ENCODE measurements at places on chromosomes 3 and 15. TPM values are rescaled to one million over a fixed set of nuclear protein-coding genes. Genes with fewer than 3 reads are reported as not detected.

The SCAANT1 gene
- not detected for total RNA-seq

The CD86 gene
- 10.2 TPM for total RNA-seq

The MAP6D1 gene
- total RNA-seq, result 5.7 TPM

The NISCH gene
- total RNA-seq, result 305 TPM

The ECE2 gene
- not detected for total RNA-seq

The AHSG gene
- not detected for total RNA-seq

The SEMA3G gene
- 67.5 TPM for total RNA-seq

The CHRM5 gene
- total RNA-seq, result 0.21 TPM

The ADAMTS9 gene
- 99.9 TPM for total RNA-seq

The SRGAP3 gene
- 13.6 TPM for total RNA-seq

The LRRC49 gene
- total RNA-seq, result 8.8 TPM

The SERINC4 gene
- not detected for total RNA-seq

The MOBP gene
- total RNA-seq, result 0.20 TPM

The CXCR6 gene
- 2.7 TPM for total RNA-seq

All from tibial nerve (tissue), 4 donors.